ENCODE measurements at places on chromosomes 6 and 20. TPM values are rescaled to one million over a fixed set of nuclear protein-coding genes. Genes with fewer than 3 reads are reported as not detected.

Gene ASIP
- not detected for total RNA-seq

DNA sequence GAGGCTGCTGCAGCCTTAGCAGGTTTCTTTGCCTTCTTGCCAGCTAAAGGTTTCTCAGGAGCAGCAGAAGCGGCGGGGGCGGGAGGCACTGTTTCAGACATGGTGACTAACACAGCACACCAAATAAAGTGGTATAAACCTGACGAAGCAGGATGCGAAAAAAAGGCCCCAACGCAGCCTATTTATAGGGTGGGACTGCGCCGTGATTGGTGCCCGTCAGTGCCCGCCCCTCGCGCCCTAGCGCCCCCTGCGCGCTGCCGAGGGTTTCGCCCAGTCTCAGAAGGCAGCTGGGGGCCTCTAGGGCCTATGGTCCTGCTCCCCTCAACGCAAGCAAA lies 55.0 kb downstream of the TRIM38 start:
- peaks cover 24% of the 10 kb centered on the region for H3K4me1 ChIP-seq
- no peaks in the 10 kb centered on the region for H3K36me3 ChIP-seq
- H3K27ac ChIP-seq = peak overlapping the region; percentile 78
- H3K4me3 ChIP-seq = peak overlapping the region; percentile 58
- peak; percentile 91 for DNase-seq

- no peak for DNase-seq
- no peak overlapping the region for H3K27ac ChIP-seq
These were observed 51.8 kb downstream of the ELOVL4 start for GRCh38 chr6:79895382-79896074.

DNA sequence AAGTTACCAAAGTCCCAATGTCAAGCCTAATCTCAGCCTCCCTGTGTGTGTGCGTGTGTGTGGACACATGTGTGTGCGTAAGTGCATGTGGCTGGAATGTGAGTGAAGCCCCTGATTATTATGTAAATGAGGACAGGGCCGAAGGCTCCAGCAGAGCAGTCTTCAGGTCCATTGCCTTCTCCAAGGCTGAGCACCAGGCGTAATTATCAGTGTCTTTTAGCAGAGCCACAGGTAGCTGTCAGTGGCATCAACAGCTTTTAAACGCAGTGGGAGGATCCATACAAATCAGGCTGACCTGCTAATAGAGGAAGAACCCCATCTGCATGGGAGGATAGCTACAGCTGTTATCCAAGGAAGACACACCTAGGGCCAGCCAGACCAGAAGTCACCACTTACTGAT lies 324.3 kb upstream of the MOCS1 start:
- no peak overlapping the region for H3K27ac ChIP-seq
- no peaks in the 10 kb centered on the region for H3K27me3 ChIP-seq
- no peak overlapping the region for H3K4me3 ChIP-seq
- H3K4me1 ChIP-seq = no peaks in the 10 kb centered on the region
- no peak for DNase-seq
- H3K36me3 ChIP-seq = no peaks in the 10 kb centered on the region

Gene LHFPL5
- not detected for total RNA-seq

Gene DLK2
- 0.68 TPM for total RNA-seq

DNA sequence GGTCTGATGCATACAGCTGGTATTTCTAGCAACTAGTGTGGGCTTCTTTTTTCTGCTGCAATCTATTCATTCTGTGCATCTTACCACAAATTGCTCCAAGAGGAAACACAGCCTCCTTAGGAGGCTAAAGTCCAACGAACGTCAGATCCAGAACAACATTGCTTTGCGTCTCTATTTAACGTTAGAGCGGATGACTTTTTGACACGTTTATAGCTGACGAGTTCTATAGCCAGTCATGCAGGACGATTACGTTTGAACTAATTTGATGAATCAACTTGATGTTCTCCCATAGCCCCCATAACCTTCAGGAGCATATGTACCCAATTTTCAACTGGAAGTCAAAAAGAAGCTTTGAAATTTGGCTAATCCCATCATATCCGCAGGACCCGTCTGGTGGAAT lies 59.9 kb downstream of the TSHZ2 start:
- H3K4me3 ChIP-seq = no peak overlapping the region
- no peak overlapping the region for H3K27ac ChIP-seq
- peak; percentile 77 for DNase-seq
- H3K36me3 ChIP-seq = no peaks in the 10 kb centered on the region
- H3K27me3 ChIP-seq = no peaks in the 10 kb centered on the region
- H3K4me1 ChIP-seq = no peaks in the 10 kb centered on the region

Gene HLA-DOB
- 0.79 TPM for total RNA-seq

DNA sequence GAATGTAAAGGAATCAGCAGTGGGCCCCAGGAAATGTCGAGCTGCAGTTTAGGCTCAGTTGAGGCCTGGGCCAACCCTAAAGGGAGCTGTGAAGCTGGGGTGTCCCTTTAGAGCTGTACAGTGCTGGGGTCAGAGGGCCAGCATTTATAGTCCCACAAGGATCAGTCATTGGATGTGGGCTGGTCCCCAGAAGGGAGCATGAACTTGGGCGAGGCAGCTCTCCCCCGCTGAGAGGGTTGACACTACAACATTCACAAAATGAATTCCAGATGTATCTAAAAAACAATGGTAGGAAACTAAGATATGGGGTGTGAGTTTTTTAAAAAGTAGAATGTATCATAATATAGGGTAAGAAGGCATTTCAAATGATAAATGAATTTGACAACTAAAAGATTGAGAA lies 29.7 kb upstream of the TMX4 start:
- H3K27ac ChIP-seq = no peak overlapping the region
- H3K27me3 ChIP-seq = no peaks in the 10 kb centered on the region
- no peaks in the 10 kb centered on the region for H3K4me1 ChIP-seq
- no peak overlapping the region for H3K4me3 ChIP-seq

Gene CALHM6
- total RNA-seq = not detected

Gene EFCAB8
- 0.41 TPM for total RNA-seq

Gene PRKN
- total RNA-seq = 1.5 TPM

DNA sequence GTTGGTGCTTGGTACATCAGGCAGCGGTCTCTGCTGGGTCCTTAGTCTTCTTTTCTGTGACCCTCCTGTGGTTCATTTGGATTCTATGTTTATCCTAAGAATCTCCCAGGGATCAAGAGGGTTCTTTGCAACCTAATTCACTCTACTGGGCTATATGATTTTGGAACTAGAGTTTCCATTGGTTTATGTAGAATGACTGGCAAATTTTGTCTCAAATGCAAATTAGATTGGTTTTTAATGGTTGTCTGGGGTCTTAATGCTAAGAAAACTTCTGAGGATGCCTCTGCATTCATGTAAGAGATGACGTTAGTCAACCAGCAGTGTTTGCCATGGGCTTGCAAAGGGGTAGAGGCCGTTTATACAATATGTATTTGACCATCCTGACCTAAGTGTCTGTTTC lies 129.8 kb upstream of the ZFP64 start:
- no peaks in the 10 kb centered on the region for H3K36me3 ChIP-seq
- H3K4me3 ChIP-seq = no peak overlapping the region
- no peak overlapping the region for H3K27ac ChIP-seq
- H3K27me3 ChIP-seq = no peaks in the 10 kb centered on the region
- no peak for DNase-seq

Gene SMLR1
- not detected for total RNA-seq

DNA sequence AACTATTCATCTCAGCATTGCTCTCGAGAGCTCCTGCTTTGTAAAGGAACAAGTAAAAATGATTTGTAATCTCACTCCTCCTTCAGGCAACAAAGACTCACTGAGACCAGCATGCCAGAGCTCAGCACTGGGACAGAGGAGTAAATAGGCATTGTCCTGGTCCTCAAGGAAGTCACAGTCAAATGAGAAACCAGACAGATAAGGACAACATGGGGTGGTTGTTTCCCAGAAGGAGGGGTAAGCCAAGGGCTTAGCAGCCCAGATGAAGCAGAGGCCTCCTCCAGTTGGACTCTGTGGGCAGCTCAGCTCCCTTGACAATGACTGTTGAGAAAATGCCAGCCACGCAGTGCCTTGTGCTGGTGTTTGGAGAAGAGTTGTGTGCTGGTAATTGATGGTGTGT lies 425.7 kb upstream of the CHD6 start:
- H3K4me3 ChIP-seq = no peak overlapping the region
- no peaks in the 10 kb centered on the region for H3K4me1 ChIP-seq
- no peaks in the 10 kb centered on the region for H3K36me3 ChIP-seq
- no peak for DNase-seq
- no peak overlapping the region for H3K27ac ChIP-seq

DNA sequence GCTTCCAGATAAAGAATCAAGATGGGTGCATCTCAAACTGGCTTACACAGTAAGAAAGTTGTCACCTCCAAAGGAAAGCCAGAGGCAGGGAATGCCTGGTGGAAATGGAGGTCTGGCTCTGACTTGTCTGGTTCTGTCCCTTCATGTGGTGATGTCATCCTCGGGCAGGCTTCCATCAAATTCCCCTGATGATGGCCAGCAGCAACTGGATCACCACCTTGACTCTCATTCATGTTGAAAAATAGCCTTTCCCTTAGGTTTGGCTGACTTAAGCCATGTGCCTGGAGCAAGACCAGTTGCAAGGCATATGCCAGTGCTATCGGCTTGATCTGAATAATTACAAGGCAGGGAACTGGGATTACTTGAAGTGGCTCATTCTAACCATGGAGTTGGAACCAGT lies 28.8 kb downstream of the IMPG1 start:
- no peaks in the 10 kb centered on the region for H3K4me1 ChIP-seq
- no peak overlapping the region for H3K27ac ChIP-seq
- DNase-seq = no peak
- no peaks in the 10 kb centered on the region for H3K27me3 ChIP-seq
- no peak overlapping the region for H3K4me3 ChIP-seq

GRCh38 chr6:130047088-130047995 lies 29.0 kb downstream of the L3MBTL3 start:
- peaks cover 14% of the 10 kb centered on the region for H3K36me3 ChIP-seq
- H3K4me3 ChIP-seq = no peak overlapping the region
- no peak for DNase-seq
- H3K27me3 ChIP-seq = no peaks in the 10 kb centered on the region
- peaks cover 5% of the 10 kb centered on the region for H3K4me1 ChIP-seq

- DNase-seq = no peak
- H3K4me1 ChIP-seq = peaks cover under 1% of the 10 kb centered on the region
- H3K27me3 ChIP-seq = peaks cover 7% of the 10 kb centered on the region
- no peak overlapping the region for H3K27ac ChIP-seq
- no peaks in the 10 kb centered on the region for H3K36me3 ChIP-seq
These were observed 13.3 kb downstream of the ETV7 start for GRCh38 chr6:36374194-36374593.

DNA sequence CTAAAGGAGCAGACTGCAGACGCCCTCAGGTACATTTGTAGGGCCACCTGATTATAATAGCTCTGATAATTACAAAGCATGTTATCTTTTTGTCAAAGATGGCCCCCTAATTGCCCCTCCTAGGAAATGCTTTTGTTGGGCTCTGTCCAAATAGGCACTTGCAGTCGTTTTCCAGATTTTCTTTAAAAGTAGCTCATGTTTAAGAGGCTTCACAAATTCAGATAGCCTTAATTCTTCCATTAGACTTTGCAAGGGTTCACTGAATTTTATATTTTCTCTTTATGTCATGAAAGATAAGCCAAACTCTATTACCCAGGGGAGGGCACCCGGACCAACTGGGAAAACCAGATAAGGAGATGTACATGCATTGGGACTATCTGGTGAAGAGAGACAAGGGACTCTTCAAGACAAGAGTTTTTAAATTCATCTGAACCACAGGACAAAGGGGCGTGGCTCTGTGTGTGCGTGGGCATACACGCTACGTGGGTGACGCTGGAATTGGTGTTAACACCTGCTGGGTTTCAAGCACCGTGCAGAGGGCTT lies 95.6 kb downstream of the TOX2 start:
- no peak overlapping the region for H3K4me3 ChIP-seq
- no peak for DNase-seq
- H3K27me3 ChIP-seq = no peaks in the 10 kb centered on the region

GRCh38 chr6:7050872-7051779 lies 56.6 kb upstream of the RREB1 start:
- peaks cover 21% of the 10 kb centered on the region for H3K4me1 ChIP-seq
- DNase-seq = peak; percentile 89
- peak overlapping the region; percentile 86 for H3K27ac ChIP-seq
- H3K36me3 ChIP-seq = no peaks in the 10 kb centered on the region
- H3K4me3 ChIP-seq = peak overlapping the region; percentile 59
- H3K27me3 ChIP-seq = no peaks in the 10 kb centered on the region

Gene PRDM13
- not detected for total RNA-seq

DNA sequence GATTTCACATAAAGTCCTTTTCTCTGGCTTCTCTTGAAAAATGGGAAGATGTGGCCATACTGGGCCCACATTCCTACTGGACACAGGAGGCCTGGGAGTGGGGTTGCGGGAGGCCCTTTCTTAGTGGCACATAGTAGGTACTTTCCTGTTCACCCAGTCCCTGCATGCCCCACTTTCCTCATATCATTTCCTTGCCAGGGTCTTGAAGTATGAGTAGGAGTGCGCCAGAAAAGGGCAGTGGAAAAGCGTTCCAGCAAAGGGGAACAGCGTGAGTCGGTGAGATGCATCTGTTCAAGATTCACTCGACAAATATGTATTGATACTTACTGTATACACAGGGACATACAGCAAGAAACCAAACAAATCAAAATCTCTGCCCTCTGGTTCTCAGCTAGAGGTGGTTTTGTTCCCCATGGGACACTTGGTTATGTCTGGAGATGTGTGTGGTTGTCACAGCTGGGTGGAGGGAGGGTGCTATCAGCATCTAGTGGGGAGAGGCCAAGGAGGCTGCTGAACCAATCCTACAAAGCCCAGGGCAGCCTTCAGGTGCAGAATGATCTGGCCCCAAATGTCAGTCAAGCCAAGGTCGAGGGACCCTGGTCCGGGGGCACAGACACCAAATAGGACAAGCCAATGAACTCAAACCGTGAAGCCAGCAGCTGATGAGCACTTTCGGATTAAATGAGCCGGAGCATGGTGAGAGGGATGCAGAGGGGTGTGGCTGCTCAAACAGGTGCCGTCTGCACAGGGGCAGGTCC lies 151.4 kb downstream of the CEBPB start:
- H3K4me3 ChIP-seq = no peak overlapping the region
- no peaks in the 10 kb centered on the region for H3K36me3 ChIP-seq
- H3K4me1 ChIP-seq = peaks cover 24% of the 10 kb centered on the region
- no peak overlapping the region for H3K27ac ChIP-seq
- DNase-seq = no peak

DNA sequence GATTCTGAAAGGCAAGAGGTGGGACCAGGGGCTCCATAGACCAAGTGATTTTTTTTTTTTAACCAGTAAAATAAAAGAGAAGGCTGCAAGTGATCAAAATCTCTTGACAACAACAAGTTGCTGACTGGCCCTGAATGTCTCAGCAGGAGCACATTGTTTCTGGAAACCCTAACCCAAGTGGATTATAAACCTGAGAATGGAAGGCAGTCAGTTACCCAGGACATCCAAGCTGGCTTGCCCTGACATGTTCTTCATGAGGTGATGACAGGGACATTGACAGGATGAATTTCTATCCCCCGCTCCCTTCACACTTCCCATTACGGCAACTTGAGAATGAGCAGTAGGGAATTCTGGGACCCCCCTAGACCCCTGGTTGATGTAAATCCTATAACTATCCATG lies 49.6 kb upstream of the RIPOR2 start:
- no peaks in the 10 kb centered on the region for H3K36me3 ChIP-seq
- H3K4me1 ChIP-seq = peaks cover 18% of the 10 kb centered on the region
- H3K27ac ChIP-seq = no peak overlapping the region
- no peaks in the 10 kb centered on the region for H3K27me3 ChIP-seq

Gene ADGB
- not detected for total RNA-seq

Gene SPINT3
- total RNA-seq = not detected

- no peak overlapping the region for H3K27ac ChIP-seq
- H3K4me3 ChIP-seq = no peak overlapping the region
- no peaks in the 10 kb centered on the region for H3K36me3 ChIP-seq
- H3K27me3 ChIP-seq = no peaks in the 10 kb centered on the region
- H3K4me1 ChIP-seq = no peaks in the 10 kb centered on the region
- DNase-seq = no peak
These were observed 158.8 kb downstream of the CDH26 start for GRCh38 chr20:60117065-60117464.

Gene FAXC
- total RNA-seq = 7.4 TPM

Data from astrocyte (in vitro differentiated cells and primary cell).